ENCODE measurements at places on chromosomes 2 and 18.

DNA sequence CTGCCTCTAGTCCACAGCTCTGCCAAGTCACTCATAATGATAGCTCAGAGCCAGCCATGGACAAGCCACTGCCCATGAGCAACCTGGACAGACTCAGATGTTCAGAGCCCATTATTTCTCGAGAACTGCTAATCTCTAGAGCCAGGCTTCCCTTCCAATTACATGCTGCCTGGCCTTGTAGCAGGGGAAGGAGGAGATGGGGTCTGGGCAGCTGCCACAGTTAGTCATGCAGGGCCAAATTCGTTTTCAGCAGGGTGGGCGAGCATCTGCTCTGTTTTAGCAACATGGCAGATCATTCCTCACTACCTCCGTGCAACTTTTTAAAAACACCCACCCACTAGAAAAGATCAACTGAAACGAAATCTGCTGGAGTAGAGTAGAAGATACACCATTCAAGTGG, 141.8 kb downstream of the MYO5B start:
- no peak for DNase-seq

DNA sequence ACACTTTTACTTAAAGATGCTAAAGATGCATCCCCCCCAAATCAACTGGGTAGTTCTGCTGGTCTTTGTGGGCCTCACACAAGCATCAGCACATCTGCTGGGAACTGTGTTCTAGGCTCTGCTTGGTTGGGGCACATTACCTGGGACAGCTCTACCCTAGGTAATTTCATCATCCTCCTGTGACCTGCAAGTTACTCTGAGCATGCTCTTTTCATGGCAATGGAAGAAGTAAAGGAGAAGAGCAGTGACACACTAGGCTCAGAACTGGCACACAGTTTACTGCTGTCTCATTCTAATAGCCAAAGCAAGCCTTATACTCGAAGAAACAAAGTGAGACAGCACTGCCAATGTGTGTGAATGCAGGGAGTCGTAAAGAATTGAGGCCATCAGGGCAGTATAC, 376.7 kb downstream of the XIRP2 start:
- no peak for DNase-seq

DNA sequence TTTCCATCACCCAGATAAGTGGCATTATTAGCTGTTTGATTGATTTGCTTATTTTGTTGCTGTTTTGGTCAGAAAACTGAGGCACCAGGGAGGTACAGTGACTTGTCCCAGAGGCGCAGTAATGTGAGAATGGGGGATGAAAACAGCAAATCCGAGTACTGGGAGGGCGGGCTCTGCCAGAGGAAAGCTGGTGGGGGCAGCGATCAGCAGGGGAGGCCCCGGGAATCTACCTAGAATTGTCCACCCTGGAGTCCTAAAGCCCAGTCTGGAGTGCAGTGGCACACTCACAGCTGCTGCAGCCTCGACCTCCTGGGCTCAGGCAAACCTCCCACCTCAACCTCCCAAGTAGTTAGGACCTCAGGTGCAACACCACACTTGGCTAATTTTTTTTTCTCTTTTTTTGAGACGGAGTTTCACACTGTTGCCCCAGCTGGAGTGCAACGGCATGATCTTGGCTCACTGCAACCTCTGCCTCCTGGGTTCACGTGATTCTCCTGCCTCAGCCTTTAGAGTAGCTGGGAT, 17.0 kb upstream of the PTMA start:
- DNase-seq, result no peak

DNA sequence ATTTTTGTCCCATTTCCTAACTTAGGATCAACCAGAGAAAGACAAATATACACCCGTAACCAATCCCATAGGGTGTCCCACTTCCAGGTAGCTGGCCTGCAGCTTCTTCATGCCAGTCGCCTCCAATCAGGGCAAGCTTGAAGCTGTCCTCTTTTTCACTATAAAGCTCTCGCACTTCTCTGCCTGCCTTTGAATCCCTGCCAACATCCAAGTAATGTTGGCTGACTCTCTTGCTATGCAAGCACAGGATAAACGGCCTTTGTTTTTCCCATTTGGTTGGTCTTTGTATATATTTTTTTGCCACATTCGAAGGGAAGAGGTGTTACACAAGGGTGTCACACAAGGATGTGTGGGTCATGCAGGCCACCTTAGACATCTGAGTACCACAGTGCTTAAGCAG, 388.8 kb downstream of the CBLN2 start:
- no peak for DNase-seq

GRCh38 chr2:160375802-160376469, 117.7 kb downstream of the RBMS1 start:
- DNase-seq, result peak; percentile 24

- no peak for DNase-seq
These were observed 126.2 kb downstream of the FSHR start for GRCh38 chr2:49028101-49028500.

DNA sequence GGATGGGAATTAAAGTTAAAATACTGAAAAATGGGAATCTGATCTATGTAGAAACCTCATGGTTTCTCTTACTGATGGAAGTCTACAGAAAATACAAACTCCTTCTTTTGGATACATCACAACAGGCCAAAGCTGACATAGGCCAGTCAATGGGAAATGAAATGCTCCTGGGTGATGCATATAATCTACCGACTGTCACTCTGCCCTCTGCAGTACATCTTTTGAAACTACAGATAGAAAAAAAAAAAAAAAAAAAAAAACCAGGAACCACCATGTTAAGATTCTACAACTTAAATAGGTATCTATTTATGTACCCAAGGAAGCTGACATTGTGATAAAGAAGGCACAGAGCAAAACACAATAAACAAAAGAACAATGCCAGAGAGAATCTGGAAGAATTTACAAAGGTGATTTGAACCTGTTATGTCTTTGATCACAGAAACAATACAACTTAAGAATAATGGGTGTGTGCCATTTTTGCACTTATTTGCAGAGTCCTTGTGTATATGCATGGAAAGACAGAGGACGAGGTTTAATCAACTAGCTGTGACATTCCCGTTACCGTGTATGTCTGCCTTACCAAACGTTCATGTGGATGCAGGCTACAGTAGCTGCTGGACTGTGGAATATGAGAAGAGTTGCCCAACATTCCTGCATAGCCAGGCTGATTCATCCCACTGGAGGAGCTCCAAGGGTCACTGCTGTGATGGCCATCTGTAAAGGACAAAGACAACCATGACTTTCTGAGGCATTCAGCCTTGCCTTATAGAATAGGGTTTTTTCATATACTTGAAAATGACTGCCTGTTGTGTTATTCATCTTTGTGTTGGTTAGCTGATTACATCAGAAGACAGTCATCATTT, 312.7 kb downstream of the TCF4 start:
- DNase-seq, result no peak

DNA sequence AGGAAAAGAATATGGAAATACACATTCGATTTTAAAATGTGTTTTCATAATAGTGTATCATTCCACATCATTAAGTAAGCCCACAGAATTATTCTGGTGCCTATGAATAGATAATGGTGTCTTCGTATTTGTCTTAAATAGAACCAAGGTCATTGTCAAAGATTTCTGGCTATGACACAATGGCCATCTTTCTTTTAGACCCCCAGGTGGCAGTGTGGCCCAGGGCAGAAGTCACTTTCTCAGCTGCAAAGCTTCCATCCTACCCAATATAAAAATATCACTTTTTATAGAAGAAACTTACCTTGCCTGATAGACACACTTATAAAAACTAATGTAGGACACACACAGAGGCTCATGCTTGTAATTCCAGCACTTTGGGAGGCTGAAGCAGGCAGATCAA, 57.5 kb downstream of the ZRANB3 start:
- DNase-seq, result no peak

DNA sequence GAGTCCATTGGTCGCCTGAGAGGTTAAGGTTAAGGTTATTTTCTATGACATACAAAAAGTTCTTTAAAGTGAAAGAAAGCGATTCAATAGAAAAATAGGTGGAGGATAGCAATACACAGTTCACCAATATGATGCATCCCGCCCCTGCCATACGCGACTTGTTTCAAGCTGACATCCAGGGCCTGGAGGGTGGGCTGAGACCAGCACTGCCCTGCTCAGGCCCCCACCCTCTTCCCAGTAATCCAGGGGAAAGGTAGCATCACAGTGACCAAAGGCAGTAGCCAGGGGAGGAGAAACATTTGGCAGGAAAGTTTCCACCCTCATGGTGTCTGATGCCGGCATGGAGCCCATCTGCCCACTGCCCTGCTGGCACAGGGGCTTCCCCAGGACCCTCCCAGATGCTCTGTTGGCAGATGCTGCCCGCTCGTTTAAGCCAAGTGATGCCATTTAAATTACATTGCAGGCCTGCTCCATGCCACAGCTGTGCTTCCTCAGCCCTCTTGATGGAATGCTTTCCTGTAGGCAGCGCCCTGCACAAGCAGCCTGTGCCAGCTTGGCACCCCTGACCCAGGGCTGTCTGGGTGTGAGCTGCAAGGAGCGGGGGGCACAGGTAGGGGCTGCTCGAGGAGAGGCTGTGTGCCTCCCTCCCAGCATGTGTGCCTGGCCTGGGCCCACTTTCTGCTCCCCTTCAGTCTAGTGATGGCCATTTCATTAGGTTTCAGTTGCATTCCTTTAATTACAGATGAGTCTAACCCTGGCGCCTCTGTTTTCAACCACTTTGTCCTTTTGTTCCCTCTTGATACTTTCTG, 10.7 kb upstream of the ANO7 start:
- DNase-seq, result no peak

- DNase-seq, result no peak
These were observed 75.6 kb downstream of the KIAA2012 start for GRCh38 chr2:202148515-202149154.

DNA sequence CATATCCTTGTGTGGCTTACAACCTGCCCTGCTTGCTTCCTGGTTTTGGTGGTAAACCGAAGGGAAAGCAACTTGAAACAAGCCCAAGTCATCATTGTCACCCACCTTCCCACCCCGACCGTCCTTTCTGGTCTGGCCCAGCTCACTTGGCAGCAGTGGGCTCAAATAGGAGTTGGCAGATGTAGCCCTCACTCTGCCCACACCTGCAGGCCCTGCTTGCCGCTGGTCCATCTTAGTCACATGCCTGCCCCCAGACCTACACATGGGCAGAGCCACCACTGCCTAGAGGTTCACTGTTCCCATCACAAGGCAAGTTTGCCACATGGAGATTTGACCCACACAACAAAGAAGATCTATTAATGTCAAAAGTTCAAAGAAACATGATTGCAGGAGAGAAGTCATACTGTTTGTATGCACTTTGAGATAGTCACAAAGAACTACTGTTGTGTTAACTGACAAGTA, 9.3 kb downstream of the EIPR1 start:
- DNase-seq, result no peak

- DNase-seq, result no peak
These were observed 1.1 kb downstream of the ENOSF1 start for GRCh38 chr18:711310-711656.

DNA sequence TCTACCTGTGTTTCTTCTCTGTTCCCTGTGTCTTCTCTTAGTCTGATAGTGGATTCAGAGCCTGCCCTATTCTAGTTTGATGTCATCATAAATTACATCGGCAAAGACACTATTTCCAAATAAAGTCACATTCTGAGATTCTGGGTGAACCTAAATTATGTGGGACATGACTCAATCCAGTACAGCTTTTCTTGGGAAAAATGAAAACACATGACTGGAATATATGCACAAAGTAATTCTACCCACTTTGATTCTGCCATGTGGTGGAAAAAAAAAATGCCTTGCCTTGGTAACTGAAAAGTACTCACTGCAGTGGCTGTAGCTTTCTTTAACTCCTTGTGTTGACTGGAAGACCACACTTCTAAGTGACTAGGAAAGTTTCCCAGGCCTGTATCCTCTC, 73.7 kb downstream of the LRATD1 start:
- DNase-seq, result no peak

DNA sequence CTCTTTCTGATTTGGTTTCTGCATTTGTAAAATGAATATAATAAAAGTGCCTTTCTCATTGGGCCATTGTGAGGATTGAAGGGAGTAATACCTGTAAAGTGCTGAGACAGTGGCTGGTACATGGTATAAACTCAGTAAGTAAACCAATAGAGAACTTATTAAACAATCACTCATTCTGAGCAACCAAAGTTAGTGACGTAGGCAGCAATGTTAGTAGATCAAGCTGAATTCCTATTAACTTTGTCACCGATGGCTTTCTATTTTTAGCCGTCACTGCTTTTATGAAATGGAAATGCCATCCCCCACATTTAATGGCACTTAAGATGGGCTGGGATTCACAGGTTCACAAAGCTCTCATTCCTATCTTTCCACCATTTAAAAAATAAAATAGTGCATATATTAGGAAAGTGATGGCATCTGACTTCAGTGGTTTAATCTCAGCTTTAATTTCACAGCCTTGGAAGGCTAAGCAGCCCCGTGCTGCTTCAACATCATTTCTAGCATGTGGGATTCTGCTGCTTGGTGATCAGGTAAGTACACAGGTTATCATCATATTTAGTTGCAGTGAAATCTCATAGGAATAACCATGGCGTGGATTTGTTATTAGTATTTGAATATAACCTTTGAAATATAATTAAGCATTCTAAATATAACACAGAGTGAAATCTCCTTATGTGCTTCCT, 17.6 kb upstream of the PPP4R1 start:
- no peak for DNase-seq

DNA sequence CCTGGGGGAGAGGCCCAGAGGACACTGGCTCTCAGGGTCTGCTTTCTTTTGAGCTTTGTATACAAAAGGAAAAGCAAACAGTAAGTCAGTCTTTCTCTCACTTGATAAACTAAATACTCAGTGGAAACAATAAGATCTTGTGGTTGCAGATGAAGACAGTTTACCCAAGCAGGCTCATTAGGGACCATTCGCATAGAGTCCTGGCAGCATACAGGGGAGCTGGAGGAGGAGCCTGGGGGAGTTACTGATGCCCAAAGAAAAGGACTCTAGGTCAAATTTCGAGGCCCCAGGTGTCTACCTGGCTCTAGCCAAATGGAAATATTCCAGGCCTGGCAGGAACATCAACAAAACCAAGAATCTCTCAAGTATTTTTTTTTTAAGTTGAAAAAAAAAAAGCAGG, 225.3 kb downstream of the CNTNAP5 start:
- no peak for DNase-seq

DNA sequence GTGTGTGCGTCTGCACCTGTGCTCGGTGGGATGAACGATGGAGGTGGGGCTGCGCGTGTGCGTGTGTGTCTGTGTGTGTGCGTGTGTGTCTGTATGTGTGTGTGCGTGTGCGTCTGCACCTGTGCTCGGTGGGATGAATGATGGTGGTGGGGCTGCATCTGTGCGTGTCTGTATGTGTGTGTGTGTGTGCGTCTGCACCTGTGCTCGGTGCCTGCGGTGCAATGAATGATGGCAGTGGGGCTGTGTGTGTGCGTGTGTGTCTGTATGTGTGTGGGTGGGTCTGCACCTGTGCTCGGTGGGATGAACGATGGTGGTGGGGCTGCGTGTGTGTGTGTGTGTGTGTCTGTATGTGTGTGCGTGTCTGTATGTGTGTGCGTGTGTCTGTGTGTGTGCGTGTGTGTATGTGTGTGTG, 48.5 kb upstream of the CTDP1 start:
- DNase-seq, result no peak

- no peak for DNase-seq
These were observed 162.2 kb downstream of the BAZ2B start for GRCh38 chr2:159454185-159454584.

DNA sequence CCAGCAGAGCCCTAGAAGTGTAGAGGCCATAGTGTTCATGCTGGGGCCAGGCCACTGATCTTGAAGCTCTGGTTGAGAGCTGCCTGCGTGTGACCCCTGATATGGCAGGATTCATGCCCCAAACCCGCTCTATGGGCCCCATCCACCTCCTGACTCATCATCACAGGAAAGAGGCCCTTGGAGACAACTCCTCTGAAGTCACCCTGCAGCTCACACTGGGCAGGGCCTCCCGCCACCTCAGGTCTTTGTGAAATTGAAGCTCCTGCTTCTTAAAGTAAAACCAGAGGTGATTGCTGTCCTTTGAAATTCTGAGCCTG, 12.0 kb upstream of the TUBB6 start:
- DNase-seq, result no peak
